ENCODE measurements at places on chromosomes 7 and 10.

DNA sequence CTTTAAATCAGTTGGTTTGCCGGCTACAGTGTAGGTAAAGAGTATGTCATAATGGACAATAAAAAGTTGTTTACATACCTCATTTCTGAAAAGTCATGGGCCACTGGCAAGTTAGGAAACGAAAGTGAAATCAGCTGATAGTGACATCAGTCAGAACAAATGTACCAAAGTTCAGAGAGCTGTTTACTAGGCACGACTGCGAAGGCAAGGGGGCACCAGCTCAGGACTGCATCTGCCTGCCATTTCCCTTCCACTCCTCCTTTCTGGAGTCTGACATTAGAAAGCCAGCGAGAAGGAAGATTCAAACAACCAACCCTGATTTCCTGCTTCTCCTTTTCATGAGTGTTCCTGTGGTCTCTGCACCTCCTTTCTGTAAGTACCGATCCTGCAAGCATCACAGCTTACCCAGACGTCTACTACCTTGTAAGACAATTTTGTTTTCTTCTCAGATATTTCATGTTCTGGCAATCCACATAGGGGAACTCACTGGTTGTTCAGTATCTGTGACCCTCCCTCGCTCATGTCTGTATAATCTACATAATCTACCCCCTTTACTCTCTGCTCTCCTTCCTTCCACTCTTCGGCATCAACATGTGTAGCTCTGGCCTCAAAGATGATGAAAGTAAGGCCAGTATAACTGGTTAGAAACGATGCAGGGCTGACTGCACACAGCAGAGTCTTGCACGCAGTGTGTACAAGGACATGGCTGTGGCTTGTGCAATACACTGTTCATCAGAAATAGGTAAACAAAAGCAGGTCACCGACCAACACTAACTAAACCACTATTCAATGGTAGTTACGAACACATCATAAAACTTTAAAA, at the start of gene TMEM140:
Gene TMEM140, plus strand, starts transcription at position 174 of the 823 bp plus-strand sequence. CDS start 16,370 bp downstream, outside the sequence.
- peak; percentile 76 for DNase-seq

GRCh38 chr7:76142861-76143260, 58.8 kb upstream of the SRRM3 start:
- no peak for DNase-seq

- DNase-seq = no peak
Measured at GRCh38 chr7:87877366-87878040, 1.2 kb downstream of the DBF4 start.

GRCh38 chr10:53013201-53013810, 240.7 kb upstream of the MBL2 start:
- DNase-seq = no peak

- DNase-seq = peak; percentile 26
Measured at GRCh38 chr10:11685787-11686218, 56.4 kb upstream of the ECHDC3 start.

GRCh38 chr10:132996603-132997343, 54.4 kb upstream of the CFAP46 start:
- no peak for DNase-seq

- no peak for DNase-seq
Measured at GRCh38 chr10:129853562-129853903, 110.5 kb downstream of the EBF3 start.

DNA sequence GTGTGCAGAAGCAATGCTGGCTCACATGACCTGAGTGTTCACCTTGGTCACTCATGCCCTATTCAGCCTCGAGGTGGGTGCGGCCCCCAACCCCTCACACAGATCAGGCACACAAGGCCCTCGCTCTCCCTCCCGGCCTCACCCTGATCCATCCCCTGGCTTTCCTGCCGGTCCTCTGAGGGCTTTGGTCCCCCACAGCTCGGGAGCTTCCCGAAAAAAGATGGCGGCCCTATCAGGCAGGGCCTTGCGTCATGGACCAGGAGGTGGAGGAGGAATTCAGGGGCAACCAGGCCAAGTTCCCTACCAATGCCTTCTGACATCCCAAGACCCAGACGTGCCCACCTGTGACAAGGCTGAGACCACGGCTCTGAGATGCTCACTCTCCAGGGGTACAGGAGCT, 43.7 kb upstream of the DNAAF5 start:
- no peak for DNase-seq

DNA sequence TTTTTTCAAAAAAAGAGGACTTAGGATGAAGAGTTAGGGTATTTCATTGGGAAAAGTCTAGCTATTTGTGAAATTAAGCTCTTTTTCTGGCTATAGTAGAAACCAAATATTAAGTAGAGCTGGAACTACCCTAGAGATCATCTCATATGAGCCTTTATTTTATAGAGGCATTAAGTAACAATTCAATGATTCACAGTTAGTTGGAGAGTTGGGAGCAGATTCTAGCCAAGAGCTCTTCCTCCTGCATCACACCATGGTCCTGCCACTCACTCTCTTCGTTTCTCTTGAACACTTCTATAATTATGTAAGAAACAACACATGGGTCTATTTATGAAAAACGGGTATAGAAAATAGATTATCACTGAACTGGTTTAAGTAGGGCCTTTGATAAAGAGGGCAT, 76.1 kb upstream of the ANK3 start:
- DNase-seq = no peak

DNA sequence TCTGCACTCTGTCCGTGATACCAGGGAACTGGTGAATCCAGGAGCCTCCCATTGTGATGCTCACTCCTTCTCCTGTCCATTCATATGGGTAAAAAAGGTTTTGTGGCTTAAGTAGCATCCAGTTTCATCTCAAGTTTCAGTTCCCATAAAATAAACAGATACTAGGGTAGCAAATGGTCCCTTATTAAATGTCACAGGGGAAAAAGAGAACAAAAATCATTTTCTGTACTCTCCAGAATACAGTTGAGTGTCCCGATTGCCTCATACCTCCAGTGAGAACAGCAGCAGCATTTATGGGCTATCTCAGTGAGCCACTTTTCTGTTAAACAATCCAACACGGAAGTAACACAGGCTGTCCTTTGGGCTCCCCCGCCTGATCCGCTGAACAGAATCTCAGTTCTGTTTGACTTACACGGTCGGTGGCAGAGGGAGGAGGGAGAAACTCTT, 179.6 kb downstream of the CELF2 start:
- DNase-seq = no peak

- no peak for DNase-seq
Measured at GRCh38 chr10:88728107-88728763, 22.2 kb downstream of the LIPK start.

DNA sequence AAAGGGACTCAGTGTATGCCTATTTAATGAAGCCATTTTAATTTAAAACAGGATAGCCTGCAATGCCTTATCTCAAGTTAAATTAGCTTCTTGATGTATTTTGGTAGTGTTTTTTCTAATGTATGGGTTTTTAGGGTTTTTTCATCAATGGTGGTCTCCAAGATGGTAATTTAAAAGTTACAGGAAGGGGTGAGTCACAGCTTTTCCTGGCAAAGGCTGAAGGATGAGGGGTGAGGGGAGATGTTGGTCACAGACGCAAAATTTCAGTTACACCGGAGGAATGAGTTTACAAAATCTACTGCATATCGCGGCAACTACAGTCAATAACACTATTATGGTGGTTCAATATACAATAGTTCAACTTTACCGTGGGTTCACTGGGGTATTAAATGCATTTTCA, 31.6 kb downstream of the CCDC3 start:
- DNase-seq = peak; percentile 86

DNA sequence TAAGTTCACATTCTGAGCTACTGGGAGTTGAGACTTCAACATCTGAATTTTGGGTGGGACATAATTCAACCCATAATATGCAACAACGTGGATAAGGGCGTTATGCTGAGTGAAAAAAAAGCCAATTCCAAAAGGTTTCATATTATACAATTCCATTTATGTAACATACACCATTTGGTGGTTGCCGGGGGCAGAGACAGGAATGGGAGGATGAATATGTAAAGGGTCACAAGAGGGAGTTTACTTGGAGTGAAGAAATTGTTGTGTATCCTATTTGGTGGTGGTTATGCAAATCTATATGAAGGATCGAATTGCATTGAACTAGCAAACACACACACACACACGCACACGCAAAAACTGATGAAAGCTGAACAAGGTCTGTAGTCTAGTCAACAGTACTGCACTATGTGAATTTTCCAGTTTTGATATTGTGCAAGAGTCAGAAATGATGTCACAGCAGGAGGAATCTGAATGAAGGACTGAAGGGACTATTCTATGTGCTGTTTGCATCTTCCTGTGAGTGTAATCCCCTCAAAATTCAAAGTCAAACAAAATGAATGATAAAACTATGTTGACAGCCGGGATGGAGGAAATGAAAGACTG, 249.2 kb upstream of the HABP2 start:
- DNase-seq = no peak

GRCh38 chr7:137880432-137880831, 33.7 kb upstream of the DGKI start:
- DNase-seq = no peak

- peak; percentile 79 for DNase-seq
Measured at GRCh38 chr10:118241229-118242137, 100.6 kb downstream of the FAM204A start.

DNA sequence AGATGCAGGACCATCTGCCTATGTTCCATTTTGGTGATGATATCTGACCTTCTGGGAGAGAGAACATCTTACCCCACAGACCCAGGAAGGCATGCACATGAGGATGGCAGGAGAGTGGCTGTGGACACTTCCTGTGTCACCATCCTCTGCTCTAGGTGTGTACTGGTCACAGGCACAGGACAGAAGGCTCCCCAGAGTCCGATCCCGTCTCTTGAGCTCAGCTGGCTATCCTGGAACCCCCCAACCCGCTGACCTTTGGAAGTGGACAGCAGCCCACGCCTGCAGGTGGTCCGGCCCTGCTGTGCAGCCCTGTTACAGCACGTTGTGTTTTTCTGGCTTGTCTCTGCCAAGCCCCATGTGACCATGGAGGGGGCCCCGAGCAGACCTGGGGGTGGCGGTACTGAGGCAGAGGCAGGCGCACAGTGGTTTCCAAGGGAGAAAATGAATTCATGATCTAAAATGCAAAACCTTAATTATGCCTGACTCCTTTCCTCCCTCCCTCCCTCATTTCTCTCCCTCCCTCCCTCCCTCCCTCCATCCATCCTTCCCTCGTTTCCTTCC, 178.8 kb downstream of the CUX1 start:
- DNase-seq = no peak

- no peak for DNase-seq
Measured at GRCh38 chr10:117699436-117700075, 157.0 kb downstream of the EMX2 start.

DNA sequence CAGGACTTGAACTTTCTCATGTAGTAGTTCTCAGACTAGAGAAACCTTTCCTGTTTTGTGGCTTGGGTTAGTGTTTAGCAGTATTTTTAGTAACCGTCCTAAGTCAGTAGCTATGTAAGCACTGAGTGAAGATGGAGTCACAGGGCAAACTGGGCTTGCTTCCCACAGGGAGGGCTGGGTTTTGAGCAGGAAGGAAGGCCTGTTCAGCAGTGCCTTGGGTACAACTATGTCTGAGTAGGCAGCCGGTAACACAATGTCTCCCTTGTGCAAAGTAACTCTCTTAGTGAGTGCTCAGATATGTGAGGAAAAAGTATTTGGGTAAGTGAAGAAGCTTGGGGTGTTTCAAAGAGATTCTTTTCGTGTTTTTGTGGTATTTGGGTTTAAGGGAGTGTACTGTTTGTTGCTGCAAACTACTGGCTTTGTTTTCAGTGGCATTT, 96.4 kb downstream of the CCSER2 start:
- peak; percentile 60 for DNase-seq

DNA sequence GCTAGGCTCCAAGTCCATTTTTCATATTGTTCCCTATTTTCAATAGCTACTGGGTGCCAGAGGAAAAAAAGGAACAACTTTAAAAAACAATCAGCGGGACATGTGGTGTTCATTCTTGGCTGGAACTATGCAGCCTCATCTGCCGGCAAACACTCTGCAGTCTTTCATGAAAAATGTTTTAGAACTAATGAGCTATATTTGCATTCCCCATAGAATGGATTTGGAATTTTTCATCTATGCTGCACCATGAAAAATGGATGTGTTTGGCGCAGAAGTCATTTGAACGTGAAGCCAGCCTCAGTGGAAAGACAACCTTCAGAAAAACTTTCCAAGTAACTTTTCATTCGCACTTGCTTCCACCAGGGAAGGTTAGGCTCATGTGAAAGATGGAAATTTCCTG, 270.5 kb downstream of the SKAP2 start:
- no peak for DNase-seq
